Activated naive CD8-positive, alpha-beta T cell treated with anti-CD3 and anti-CD28 coated beads, Interleukin-2, amount 50 U/mL, for 16 hours (primary cell): ENCODE measurements at places on chromosomes 1 and 21.

- DNase-seq = no peak
Measured at GRCh38 chr1:52534928-52535764, 17.7 kb downstream of the TUT4 start.

DNA sequence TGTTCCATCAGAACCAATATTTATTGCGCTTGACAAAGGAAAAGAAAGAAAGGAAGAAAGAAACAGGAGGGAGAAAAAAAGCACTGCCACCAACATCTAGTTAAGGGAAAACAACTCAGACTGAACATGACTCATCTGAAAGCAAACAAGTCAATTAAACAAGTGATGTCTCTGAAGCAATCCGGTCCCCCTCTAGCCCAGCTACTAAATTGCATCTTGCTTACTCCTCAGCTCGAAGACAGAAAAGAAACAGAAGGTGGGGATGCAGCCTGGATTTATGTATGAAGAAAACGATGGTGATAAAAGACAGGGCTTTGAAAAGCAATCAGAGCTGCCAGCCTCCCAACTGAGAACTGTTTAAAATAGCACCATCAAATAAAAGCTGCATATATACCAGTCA lies 188.2 kb downstream of the OMA1 start:
- DNase-seq = no peak

DNA sequence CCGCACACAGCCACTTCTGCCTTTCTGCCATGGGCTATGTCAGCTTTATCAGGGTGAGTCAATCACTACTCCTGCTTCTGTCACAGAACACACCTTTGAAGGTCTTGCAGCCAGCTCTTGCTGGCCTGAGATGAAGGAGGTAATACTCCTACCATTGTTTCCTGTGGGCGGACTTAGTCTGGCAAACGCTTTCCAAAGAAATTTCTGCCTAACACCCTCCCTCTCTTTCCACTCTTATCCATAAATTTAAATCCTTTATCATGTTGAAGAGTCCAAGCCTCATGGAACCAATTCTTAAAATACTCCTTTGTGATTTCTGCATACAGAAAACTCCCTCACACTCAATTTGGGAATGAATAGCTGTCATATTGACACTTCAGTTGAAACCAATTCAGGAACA lies 633.1 kb upstream of the CHRM3 start:
- no peak for DNase-seq

DNA sequence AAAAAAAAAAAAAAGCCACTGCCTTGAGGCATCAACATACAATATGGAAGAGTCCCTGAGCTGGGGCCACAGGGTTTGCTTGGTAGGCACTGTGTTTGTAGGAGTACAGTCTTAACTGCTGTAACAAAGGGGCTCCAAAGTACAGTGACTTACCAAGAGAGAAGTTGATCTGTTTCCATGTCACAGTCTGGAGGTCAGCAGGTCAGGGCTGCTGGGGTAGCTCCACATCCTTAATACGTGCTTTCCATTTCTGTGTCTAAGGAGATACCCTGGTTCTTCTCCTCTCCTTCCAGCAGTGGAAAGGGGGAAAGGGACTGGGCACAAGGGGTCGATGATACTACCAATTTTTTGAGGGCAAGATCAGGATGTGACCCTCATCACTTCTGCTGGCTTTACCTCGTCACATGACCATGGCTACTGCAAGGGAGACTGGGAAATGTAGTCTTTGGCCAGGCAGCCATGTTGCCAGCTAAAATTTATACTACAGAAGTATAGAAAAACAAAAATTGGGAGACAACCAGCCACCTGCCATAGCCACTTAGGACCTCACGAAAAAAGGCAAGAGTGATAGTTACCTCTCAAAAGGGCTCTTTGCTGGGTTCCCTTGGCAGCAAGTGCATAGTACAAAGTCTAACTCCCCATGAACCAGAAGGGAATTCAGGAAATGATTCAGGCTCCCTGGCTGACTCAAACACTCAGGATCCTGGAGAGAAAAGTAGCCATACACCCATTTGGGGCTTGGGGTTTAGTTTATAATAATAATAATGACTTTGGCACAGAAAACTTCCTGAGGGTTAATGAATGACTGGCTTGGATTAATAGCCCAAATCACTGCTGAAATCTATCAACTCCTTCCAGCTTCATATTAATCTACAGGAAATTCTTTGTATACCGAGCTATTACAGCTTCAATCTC lies 52.7 kb upstream of the ATP5PO start:
- DNase-seq = no peak

DNA sequence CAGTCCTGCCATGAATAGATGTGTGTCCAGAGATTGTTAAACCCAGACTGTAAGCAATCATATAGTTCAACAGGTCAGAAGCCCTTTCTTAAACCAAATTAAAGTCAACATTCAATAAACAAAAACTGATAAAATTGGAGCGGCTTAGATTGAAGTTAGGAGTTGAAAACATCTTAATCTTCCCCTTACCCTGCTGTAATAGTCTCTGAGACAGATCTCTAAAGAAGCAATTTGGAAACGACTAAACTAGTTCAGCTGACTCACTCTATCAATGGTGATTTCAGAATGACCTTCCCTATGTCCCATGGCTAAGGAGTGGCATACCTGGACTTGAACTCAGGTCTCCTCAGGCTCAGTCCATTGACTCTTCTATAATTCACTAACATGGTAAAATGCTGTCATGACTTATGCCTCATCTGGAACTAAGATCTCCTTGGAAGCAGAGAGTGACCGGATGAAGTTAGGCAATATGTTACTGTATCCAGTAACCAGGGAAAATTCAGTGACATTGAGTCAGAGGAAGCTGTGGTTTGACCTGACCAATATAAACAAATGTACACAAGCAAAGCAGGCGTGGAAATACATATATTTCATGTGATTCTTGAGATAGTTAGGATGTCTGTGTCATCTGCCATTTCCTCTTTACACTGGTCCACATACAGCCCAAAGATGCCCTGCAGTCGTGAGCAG lies 30.1 kb downstream of the SGIP1 start:
- no peak for DNase-seq

DNA sequence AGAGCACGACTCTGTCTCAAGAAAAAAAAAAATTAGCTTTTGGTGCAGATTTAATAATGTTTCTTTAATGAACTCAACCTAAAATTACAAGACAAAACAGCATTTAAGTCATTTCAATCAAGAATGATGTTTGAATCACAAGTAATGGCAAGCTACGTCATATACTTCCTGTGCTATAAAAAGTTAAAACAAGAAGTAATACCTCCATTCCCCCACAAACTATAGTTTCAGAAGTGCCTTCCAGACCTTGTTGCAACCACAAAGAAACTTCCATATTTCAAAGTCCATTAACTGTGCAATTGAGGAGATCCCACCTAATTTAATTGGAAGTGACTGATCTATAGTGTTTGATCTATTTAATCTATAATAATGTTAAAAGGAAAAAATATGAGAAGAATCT lies 15.1 kb downstream of the NRDC start:
- no peak for DNase-seq
